ENCODE measurements at places on chromosomes 7 and 10.

DNA sequence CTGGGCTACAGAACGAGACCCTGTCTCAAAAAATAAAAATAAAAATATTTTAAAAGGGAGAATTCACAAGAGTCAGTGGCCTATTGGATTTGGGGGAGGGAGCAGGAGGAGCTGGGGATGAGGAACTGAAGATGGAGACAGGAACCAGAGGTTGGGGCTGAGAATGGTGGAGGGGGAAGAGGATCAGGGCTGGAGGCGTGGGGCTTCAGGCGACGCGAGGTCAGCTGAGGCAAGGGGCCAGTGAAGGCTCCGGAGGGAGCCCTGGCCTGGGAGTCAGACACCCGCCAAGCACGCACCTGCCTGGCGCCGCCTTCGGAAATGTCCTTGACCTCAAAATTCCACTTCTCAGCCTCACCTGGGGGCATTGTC, 671 bp upstream of the CLEC2L start:
- DNase-seq, result no peak

DNA sequence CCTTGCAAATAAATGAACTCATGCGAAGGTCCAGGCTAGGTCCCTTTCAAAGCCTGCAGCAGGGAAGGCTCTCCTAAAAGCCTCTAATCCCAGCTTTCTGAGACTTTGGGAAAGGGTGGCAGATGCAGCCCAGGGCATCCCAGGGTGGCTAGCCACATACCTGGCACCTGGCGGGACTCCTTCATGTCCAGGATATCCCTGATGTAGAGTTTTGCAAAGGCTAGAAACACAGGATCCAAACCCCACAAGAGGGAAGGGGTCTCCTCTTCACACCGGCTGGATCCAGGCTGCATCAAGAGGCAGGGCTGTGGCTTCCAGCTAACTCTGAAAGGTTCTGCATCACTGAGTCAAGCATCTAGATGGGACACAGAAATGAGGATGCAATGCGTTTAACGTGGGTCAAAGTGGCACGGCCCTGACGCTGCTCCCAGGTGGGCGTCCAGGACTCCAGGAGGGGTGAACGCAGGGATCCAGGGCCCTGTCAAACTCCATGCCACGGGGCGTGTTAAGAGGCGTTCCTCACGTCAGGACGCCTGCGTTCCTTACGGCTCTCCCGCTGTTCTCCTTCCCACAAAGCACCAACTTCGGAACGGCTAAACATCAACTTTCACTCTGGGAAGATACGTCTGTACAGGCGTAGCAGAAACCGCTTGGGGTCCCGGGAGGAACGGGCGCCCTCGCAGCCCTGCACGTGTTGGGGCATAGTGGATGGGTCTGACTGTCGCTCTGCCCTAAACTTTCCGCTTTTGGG, 507 bp downstream of the STN1 start:
- DNase-seq, result no peak

GRCh38 chr10:11478807-11479206, 132.6 kb downstream of the USP6NL start:
- DNase-seq, result no peak

DNA sequence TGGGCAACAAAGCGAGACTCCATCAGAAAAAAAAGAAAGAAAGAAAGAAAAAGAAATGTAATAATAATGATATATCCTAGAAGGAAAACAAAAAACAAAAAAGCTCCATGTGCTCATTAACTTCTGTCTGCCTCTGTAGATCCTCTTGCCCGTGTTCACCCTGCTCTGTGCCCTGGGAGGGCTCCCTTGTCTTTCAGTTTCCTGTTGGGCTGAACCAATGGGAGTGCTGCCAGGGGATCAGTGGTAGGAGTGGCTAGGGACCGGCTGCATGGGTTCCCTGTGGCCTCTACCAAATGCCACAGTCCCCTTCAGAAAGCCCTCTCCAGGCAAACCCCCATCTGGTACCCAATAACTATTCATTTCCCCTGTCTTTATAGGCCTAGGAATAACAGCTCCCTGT, 51.8 kb upstream of the PARD3 start:
- DNase-seq, result no peak

Data from cortex of kidney (tissue), 1 donor.